ENCODE measurements at places on chromosomes 7 and 10.

DNA sequence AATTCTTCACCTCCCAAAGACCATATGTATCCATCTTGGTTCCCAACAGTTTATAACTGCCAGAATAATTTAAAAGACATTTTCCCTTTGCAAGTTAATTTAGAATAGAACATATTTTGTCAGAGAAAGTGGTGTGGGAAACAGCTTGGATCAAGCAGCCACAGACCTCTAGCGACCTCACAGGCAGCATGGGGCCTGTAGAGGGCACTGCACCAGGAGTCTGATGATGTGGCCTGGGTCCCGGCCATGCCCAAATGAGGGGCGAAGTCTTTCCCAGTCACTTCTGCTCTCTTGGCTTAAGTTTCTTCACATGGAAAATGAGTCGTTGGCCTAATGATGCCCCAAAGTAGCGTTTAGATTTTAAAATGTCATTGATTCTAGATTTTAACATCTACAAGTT is 243.2 kb downstream of the SDK1 start:
- no peak for DNase-seq

DNA sequence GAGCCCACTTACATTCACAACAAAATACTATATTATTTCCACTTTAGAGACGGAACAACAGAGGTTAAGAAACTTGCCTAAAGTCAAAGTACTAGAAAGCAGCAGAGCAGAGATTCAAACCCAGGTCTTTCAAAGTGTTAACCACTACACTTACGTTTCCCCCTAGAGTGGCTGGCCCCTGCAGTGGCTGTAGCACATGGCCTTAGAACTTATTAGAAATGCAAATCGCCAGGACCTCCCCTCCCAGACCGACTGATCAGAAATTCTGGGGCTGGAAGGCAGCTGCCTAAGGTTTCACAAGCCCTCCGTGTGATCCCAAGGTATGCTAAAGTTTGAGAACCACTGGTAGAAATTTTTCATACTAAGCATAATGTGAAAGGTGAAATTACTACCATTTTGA is 8.1 kb downstream of the MPP7 start:
- DNase-seq, result no peak

DNA sequence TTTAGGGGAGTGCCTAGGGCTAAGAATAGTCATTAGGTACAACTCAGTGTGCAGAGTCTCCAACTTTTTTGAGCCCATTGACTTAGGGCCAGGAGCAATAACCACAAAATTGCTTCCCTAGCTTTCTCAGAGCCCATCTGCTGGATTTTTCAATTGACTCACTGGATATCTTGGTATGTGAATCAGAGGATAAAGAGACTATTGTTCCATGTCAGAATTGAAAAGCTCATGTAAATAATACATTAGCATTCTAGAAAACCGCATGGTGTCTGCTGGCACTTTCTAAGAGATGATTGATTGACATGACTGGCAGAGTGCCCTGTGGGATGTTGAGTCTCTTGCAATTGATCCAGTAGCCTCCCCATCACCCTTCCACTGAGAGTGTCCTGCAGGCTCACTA is 246.2 kb downstream of the CCDC7 start:
- no peak for DNase-seq

DNA sequence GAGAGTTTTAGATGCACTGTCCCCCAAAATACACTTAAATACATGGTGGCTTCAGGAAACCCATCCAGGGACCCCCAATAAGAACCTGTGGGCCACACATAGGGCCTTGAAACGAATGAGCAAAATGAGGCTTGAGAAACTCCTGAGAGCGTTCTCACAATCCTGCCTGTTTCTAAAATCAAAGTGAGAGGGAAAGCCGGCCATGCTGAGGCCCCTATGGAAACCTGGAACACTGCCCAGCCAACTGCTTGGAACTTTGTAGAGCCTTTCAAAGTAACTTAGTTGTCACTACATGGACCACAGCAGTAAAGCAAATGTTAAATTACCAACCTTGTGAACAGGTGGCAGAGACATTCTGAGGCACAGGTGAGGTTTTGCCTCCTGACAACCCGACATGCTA is 13.4 kb downstream of the SGMS1 start:
- no peak for DNase-seq

- no peak for DNase-seq
Observed at GRCh38 chr7:56199639-56200038, 83.4 kb upstream of the NUPR2 start.

- DNase-seq, result peak; percentile 31
Observed at GRCh38 chr10:68156373-68157185, 47.3 kb downstream of the MYPN start.

DNA sequence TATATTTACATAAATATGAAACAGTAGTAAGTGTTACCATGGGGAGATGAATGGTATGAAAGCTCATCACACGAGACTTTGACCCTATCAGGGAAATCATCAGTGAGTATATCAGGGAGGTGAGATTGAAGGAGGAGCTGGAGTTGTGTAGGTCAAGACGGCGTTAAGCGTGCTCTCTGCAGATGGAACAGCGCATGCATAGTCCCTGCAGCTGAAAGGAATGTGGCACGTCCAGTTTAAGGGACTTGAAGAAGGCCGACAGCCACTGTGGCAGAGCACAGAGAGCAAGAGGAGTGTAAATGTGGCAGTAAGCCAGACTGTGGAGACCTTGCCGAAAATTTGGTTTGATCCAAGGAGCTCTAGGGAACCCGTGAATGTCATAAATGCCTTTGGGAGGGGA is 38.9 kb downstream of the POU6F2 start:
- no peak for DNase-seq

DNA sequence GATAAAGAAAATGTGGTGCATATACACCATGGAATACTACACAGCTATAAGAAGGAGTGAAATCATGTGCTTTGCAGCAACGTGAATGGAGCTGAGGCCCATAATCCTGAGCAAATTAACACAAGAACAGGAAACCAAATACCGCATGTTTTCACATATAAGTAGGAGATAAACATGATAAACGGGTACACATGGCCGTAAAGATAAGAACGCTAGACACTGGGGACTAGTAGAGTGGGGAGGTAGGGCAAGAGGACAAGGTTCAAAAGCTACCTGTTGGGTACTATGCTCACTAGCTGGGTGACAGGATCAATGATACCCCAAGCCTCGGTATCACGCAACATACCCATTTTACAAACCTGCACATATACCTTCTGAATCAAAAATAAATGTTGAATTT is 113.7 kb downstream of the CSTF2T start:
- no peak for DNase-seq

GRCh38 chr7:74233655-74234285 is 20.4 kb downstream of the RFC2 start:
- DNase-seq, result no peak

DNA sequence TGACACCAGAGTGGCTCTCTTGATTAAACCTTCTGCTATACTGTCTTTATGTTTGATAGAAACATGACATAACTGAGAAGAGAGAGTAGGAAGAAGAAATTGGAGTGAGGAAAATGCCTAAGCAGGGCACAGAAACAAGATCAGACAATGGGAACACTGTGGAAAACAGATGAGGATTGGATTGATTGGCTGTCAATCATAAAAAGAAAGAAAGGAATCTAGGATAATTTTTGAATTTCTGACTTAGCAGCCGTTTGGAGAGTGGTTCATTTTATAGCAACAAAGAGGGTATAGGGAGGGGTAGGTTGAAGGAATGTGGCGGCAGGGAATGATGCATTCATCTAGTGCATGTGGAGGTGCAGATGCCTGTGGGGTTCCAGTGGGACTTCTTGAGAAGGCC is 7.8 kb downstream of the TEX47 start:
- no peak for DNase-seq

DNA sequence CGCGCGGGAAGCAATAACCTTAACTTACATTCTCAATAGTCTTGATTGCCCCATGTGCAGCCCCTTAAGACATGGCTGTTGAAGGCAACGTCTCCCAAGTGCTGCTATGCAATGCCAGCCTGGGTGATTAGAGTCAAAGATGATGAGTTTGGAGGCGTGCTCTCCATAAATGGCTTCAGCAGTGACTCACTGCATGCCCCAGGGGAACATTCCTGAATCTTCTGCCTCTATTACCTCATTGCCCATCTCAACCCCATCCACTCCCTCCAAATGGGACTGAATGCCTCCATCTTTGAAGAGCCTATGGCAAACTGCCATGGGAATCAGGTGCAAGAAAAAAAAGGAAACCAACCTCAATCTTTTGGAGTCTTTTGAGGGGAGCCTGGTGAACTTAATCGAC is 282.8 kb downstream of the SNX10 start:
- DNase-seq, result no peak

GRCh38 chr7:43834463-43835251 is 34.7 kb downstream of the MRPS24 start:
- DNase-seq, result no peak

DNA sequence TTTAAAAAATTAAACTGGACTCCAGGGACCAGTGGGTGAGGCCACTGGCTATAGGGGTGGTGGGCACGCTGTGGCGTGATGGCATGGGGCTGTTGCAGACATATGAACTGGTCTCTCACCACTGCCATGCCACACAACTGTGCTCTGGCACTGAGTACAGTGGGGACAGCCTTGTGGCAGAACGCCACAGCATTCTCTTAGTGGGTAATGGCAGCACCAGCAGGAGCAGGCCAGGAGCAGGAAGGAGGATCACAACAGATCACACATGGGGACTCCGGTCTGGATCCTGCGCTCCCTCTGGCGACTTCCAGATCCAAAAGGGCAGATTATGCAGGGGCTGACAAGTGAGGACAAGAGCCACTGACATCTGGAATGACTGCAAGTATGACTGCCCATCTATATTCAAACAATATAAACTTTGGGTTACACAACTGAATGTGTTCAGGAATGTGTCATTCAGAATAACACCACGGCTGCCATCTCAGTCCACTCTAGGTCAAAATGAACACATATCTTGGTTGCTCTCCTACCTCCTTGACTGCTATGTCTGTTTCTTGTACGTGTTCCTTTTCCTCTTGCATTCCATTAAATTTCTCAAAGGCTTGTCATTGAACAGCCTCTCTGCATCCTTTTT is 176.0 kb downstream of the KMT2E start:
- DNase-seq, result no peak

GRCh38 chr7:101948650-101949049 is 131.2 kb downstream of the CUX1 start:
- DNase-seq, result no peak

DNA sequence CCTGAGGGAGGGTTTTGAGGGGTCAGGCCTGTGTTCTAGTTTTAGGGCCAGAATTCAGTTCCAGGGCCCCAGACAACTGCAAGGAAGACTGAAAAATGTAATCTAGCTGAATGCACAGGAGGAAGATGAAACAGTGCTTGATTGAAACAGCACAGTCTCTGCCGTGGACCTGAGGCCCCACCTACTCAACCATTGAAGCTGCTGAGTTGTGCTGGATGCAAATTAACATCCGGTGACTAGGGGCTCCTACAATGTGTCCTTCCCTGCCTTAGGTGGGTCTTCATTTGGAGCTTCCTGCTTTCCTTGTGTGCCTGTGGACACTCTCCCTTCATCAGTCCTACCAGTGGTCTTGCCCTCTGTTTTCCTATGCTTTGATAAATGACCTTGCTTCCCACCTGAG is 5.7 kb downstream of the GLRX3 start:
- peak; percentile 60 for DNase-seq

DNA sequence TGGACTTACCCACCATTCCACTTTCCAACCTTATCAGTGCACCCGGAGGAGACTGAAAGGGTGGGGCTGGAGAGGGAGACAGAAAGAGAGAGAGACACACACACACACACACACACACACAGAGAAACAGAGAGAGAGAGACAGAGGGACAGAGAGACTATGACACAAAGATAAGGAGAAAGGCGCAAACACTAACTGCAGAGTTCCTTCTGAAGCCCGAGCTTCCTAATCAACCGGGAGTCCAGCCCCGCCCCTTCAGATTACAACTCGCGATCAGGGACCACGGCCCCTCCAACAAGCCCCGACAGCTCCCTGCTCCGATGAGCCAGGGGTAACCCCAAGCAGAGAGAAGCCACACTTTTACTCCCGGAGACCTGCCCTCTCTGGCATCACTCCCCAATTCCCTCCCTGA is 499 bp downstream of the GAL3ST4 start:
- DNase-seq, result peak; percentile 27

GRCh38 chr10:97079448-97079847 is 106.3 kb downstream of the SLIT1 start:
- DNase-seq, result no peak

DNA sequence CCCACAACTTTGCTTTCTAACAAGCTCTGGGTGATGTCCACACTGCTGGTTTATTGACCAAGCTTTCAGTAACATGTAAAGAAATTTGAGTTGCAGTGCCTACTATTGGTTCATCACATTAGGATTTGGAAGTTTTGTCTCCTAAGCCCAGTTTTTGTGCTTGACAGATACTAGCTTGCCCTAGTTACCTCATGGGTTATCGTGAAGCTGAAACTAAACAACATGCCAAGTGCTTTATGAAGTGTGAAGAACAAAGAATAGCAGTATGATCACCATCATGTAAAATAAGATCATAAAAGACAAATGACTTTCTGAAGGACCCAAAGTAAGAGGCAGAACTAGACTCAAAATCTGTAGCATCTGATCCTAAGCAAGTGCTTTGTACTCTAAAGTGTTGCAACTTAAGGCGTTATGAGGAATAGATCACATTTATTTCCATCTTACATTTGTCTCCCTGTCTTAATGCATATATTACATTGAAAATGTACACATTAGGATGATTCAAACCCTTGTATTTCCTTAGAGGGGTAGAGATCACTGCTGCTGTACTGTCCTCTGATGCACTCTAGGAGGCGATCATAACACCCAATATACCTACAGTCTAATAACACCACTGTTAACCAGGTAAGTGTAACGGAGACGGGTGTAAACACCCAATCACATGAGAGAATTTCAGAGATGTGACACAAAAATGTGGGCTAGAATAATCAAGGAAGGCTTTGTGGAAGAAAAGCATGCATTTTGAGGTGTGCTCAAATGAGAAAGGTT is 71.3 kb downstream of the NRCAM start:
- DNase-seq, result peak; percentile 17

GRCh38 chr7:132214452-132214851 is 361.8 kb downstream of the PLXNA4 start:
- no peak for DNase-seq

GRCh38 chr10:124292911-124293615 is 125.7 kb downstream of the OAT start:
- DNase-seq, result no peak

- no peak for DNase-seq
Observed at GRCh38 chr10:88507826-88508453, 75.2 kb downstream of the RNLS start.
